PC-9 (cell line): ENCODE measurements at places on chromosomes 2 and 18.

DNA sequence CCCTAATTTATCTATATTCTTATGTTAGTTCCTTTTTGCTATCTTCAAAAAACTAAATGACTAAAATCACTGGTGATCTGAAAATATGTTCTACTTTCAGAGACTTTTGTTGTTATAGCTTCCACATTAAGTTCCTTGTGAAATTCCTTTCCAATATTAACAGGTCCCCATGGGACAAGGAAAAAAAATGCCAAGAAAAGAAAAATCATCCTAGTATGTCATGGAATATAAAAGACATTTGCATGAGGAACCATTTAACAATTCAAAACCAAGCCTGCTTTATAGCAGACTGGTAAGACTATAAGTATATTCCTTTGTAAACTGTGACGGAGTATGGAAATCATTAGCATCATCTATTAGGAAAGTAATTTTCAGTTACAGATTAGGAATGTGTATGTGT lies 48.1 kb downstream of the COBLL1 start:
- DNase-seq = no peak

- DNase-seq = no peak
Observed at GRCh38 chr18:69956057-69956456, 8.4 kb upstream of the CD226 start.

- no peak for DNase-seq
Observed at GRCh38 chr2:128474036-128474955, 155.6 kb upstream of the HS6ST1 start.

DNA sequence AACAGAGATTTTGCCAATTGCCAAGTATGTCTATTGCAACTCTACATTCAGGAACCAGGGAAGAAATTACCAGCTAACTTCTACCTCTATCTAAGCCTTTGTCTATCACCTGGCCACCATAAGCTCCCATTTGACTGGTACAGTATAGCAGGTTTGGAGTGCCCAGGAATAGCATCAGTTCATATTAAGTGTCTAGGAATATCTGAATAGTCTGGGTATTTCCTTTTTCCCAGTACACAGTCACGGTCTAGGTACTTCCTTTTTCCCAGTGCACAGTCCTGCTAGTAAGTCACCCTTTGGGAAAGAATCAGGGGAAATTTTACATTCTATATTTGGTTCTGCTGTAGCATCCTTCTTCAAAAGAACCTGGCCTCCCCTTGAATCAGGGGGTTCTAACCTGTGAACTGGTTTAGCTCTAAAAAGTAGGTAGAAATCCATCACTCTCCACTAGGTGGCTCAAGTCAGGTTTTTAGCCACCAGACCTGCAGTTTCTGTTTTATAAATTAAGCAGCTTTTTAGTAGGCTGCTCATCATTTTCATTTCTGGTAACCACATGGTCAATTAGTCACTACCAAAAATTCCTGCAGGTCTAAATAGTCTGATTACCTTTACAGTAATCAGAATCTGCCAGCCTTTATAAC lies 49.3 kb upstream of the DNAJC10 start:
- no peak for DNase-seq

DNA sequence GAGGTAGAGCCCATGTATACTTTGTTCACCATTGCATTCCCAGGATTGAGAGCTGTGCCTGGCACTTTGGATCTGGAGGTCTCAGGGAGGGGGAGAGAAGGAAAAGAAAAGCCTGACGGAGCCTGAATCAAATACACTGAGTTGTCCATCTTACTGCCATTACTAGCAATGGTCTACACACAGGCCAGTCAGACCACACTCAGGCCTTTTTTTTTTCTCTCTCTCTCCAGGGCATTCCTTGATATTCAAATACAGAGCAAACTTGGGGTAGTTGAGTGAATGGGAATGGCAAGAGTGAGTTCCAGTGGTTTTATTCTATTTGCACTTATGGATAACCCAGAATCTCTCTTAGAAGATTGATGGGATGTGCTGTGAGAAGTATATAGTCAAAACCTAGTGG lies 11.8 kb downstream of the DSEL start:
- no peak for DNase-seq

DNA sequence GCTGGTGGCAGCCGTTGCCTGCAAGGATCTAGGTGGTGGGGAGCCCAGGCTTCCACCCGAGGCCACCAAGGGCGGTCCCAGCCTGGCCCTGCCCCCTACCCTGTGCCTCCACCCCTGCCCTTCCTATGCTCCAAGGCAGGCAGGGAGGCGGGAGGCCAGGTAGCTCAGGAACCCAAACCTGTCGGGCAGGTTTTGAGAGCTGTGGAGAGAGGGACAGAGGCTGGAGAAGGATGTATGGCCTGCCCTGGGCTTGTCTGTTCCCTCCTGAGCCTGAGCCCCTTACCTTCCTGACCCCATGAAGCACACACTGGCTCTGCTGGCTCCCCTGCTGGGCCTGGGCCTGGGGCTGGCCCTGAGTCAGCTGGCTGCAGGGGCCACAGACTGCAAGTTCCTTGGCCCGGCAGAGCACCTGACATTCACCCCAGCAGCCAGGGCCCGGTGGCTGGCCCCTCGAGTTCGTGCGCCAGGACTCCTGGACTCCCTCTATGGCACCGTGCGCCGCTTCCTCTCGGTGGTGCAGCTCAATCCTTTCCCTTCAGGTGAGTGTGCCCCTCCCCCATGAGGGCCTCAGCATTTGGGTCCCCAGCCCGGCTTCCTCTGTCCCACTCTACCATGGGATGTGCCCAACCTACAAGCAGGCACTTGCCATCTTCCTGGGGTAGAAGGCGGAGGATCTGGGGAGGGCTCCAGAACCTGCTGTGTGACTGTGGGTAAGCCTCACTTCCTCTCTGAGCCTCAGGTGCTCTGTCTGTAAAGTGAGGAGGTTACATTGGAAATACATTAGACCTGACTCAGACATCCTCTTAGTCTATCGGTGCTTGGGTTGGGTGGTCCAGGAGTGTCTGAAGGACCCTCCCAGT lies at the start of gene PROM2:
PROM2 (plus strand) TSS at position 159 of the 860 bp plus-strand sequence; CDS start at position 296, 137 bp downstream.
- DNase-seq = peak; percentile 92

- DNase-seq = no peak
Observed at GRCh38 chr2:119333360-119333759, 33.3 kb downstream of the C2orf76 start.

GRCh38 chr18:21163647-21164547 lies 52.3 kb upstream of the ROCK1 start:
- peak; percentile 38 for DNase-seq

- no peak for DNase-seq
Observed at GRCh38 chr2:179917272-179917671, 55.9 kb upstream of the ZNF385B start.

- DNase-seq = no peak
Observed at GRCh38 chr18:58529714-58530354, 99.1 kb downstream of the ALPK2 start.

DNA sequence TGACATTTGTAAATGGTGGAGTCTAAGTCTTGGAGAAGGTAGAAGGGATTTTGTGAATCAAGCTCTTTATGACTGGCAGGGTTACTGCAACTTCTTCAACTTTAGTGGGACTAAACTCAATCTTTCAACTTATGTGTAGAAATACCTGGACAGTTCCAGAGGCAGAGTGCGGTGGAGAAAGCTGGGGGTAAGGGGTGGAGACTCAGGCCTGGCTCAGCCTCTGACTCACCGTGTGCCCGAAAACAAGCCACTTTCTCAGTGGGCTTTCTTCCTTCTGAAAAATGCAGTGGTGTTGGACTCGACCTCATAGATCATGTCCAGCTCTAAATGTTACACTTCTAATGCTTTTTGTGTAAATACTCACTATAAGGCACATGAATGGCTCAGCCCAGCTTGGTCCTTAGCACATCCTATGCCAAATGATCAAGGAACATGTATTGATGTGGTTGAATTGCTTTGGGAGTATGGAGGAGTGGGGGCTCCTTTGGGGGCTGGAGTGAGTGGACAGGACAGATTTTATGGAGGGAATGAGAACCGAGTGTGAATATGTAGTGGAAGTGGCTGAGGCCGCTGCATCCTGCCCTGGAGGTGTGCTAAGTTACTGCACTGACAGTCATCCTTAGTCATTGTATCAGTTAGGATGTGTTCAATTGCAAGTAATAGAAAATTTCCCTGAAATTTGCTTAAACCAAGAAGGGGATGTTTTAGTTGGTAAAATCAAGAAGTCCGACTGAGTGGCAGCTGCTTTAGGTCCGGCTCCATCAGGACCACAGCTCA lies 32.2 kb upstream of the IGFBP5 start:
- DNase-seq = no peak

DNA sequence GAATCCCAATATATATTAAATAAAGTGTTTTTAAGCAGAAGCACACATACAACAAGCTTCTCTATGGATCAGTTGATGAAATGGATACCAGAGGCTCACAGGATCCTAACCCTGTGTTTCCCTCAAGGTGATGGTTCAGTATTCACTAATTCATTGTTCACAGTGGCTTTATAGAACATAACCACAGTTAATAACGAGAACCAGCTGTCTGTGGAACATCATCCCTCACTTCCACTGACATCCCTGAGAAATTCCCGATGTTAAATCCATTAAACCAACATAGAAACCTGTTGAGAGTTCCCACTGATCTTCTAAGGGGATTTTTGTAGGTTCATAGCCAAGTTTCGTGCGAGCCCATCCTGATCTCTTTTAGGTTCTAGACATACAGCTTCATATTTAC lies 29.0 kb downstream of the CCDC195 start:
- DNase-seq = no peak

GRCh38 chr2:23036629-23037028 lies 348.4 kb upstream of the KLHL29 start:
- DNase-seq = no peak

DNA sequence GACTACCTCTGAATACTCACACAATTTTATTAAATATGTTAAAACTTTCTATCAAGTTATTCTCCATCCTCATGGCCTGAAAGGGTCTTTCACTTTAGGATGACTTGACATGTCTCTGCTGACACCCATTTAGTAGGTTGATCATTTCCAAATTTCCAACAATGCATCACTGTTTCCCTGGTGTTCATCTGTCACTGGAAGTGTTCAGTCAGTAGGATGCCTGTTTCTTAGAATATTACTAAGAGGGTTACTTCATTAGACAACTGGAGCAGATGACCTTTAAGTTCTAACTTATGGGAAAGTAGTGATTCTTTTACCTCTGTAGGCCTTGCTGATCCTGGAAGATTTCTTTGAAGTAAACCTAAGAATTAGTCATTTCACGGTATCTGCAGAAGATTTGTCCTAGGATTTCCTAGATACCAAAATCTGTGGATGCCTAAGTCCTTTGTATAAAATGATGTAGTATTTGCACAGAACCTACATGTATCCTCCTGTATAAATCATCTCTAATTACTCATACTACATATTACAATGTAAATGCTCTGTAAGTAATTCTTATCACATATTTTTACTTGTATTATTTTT lies 77.7 kb downstream of the MAP3K20 start:
- DNase-seq = no peak

DNA sequence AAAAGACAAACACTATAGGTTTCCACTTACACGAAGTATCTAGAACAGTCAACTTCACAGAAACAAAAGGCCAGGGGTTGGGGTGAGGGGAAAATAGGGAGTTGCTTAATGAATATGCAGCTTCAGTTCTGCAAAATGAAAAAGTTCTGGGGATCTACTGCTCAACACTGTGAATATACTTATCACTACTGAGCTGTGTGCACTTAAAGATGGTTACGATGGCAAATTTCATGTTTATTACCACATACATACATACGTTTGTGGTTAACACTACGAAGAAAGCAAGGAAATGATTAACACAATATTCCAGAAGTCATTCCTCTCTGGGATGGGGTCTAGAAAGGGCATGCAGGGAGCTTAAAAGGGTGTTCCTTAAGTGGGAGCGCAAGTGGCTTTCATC lies 19.3 kb downstream of the MBOAT2 start:
- no peak for DNase-seq

- no peak for DNase-seq
Observed at GRCh38 chr2:38966678-38967077, 77.0 kb downstream of the ARHGEF33 start.

GRCh38 chr2:84705858-84706257 lies 175.0 kb downstream of the TRABD2A start:
- no peak for DNase-seq

DNA sequence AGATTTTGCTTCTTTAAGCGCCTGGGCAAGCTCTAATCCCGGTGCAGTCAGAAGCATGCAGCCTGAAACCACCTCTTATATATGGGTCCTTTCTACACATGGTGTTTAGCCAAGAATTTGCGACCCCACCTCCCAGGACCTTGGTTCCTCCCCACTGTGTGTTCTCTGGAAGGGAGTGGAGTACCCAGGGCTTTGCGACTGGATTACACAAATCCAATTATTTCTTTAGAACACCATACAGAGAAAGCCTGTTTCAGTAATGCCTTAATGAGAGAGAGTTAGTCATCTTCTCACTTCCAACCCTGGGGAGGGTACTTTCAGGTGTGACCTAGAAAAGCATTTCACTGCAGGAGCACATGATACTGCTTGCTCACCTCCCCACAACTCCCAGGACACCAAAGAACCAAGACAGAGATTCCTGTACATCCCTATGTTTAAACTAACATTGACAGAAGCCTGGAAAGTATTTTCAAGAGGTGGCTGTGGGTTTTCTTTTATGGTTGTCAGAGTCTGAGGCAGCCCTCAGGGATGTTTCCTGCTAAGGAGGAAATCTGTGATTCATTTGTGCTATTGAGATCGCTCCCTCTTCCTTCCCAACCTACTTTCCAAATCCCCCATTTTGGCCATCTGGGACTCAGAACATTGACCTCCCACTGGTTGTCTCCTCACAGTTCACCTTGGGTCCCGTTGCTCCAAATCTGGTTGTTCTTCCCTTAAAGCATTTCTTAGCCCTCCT lies at the start of gene CAPN14:
CAPN14 (minus strand) TSS at position 51 of the 736 bp plus-strand sequence. CDS start 12,068 bp downstream, outside the sequence.
- no peak for DNase-seq

DNA sequence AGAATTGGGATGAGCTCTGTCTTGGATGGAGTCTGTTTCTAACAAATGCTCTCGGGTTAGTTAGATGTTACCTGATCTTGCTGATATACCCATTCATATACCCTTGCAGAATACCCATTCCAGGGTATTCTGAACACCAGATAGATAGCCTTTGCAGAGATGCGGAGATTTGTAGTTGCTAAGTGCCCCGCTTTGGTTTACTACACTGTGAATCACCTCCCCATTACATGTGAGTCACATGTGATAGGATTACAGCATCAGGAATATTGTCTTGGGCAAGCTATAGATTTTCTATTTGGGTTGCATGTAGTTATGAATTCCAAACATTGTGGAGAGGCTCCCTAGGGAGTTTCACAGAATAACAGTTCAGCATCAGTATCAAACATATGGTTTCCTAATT lies 3.8 kb downstream of the VSNL1 start:
- DNase-seq = no peak

- DNase-seq = no peak
Observed at GRCh38 chr2:65586516-65586915, 154.1 kb upstream of the SPRED2 start.

- DNase-seq = no peak
Observed at GRCh38 chr2:212893216-212893615, 258.2 kb downstream of the IKZF2 start.
